Calu3 (cell line): ENCODE measurements at places on chromosomes 7 and 10.
A peak's percentile ranks its signal among the peaks of the same experiment; 100 is the strongest.

DNA sequence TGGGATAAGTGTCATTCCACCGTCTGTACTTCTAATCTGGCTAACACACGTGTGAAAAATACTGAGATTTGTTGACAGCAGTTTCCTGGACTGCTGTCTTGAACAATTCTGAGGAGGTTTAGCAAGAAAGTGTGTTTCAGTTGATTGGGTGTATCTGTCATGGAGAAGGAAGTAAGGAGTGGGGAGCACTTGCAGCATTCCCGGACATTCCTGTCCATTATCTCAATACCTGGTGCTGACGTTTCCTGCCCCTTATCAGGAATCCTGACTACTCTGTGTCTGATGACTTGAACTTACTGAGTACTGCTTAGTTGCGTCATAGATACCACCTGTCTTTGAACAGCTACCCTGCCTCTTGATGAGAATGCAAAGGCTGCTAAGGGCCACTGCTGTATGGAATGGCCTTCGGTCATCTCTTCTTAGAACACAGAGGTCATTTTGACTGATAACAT lies 72.0 kb upstream of the VKORC1L1 start:
- H3K27me3 ChIP-seq = no peaks in the 10 kb centered on the region
- H3K4me1 ChIP-seq = no peaks in the 10 kb centered on the region
- no peak overlapping the region for H3K27ac ChIP-seq
- no peak for DNase-seq

GRCh38 chr7:43943417-43944187 lies 17.4 kb downstream of the UBE2D4 start:
- H3K4me3 ChIP-seq = no peak overlapping the region
- peaks cover 7% of the 10 kb centered on the region for H3K36me3 ChIP-seq
- peaks cover 14% of the 10 kb centered on the region for H3K4me1 ChIP-seq
- H3K27me3 ChIP-seq = no peaks in the 10 kb centered on the region
- H3K27ac ChIP-seq = no peak overlapping the region
- DNase-seq = peak; percentile 19

GRCh38 chr10:34940436-34940835 lies 125.3 kb upstream of the PARD3 start:
- no peaks in the 10 kb centered on the region for H3K4me1 ChIP-seq
- no peak overlapping the region for H3K4me3 ChIP-seq
- DNase-seq = no peak
- H3K36me3 ChIP-seq = no peaks in the 10 kb centered on the region
- H3K27ac ChIP-seq = no peak overlapping the region

- DNase-seq = peak; percentile 84
- H3K4me1 ChIP-seq = peaks cover 34% of the 10 kb centered on the region
- H3K27me3 ChIP-seq = peaks cover 81% of the 10 kb centered on the region
- no peak overlapping the region for H3K4me3 ChIP-seq
- H3K27ac ChIP-seq = no peak overlapping the region
- H3K36me3 ChIP-seq = no peaks in the 10 kb centered on the region
Measured at GRCh38 chr7:21086688-21087087, 300.0 kb upstream of the SP8 start.

- DNase-seq = no peak
- no peak overlapping the region for H3K27ac ChIP-seq
- no peaks in the 10 kb centered on the region for H3K27me3 ChIP-seq
- H3K36me3 ChIP-seq = no peaks in the 10 kb centered on the region
- H3K4me1 ChIP-seq = no peaks in the 10 kb centered on the region
- H3K4me3 ChIP-seq = no peak overlapping the region
Measured at GRCh38 chr7:91043924-91044645, 220.1 kb upstream of the FZD1 start.

DNA sequence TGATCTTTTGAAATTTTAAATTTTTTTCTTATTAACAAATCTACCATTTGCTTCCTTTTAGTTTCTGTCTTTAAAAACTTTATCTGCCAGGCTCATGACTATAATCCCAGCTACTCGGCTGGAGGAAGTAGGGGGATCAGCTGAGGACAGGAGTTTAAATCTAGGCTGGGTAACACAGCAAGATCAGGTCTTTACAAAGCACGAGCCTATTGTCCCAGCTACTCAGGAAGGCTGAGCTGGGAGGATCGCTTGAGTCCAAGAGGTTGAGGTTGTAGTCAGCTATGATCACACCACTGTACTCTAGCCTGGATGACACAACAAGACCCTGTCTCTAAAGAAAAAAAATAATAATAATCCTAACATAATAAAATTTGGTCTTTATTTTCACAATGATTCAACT lies 17.5 kb downstream of the DPY19L1 start:
- H3K4me1 ChIP-seq = peaks cover 43% of the 10 kb centered on the region
- no peak overlapping the region for H3K27ac ChIP-seq
- no peaks in the 10 kb centered on the region for H3K27me3 ChIP-seq
- H3K36me3 ChIP-seq = peaks cover 9% of the 10 kb centered on the region
- no peak for DNase-seq

- H3K4me3 ChIP-seq = no peak overlapping the region
- peaks cover 51% of the 10 kb centered on the region for H3K4me1 ChIP-seq
- peaks cover 10% of the 10 kb centered on the region for H3K36me3 ChIP-seq
- H3K27me3 ChIP-seq = no peaks in the 10 kb centered on the region
- DNase-seq = no peak
- H3K27ac ChIP-seq = no peak overlapping the region
Measured at GRCh38 chr7:54827734-54828133, 68.7 kb upstream of the SEC61G start.
